ENCODE measurements at places on chromosomes 12 and 14.

DNA sequence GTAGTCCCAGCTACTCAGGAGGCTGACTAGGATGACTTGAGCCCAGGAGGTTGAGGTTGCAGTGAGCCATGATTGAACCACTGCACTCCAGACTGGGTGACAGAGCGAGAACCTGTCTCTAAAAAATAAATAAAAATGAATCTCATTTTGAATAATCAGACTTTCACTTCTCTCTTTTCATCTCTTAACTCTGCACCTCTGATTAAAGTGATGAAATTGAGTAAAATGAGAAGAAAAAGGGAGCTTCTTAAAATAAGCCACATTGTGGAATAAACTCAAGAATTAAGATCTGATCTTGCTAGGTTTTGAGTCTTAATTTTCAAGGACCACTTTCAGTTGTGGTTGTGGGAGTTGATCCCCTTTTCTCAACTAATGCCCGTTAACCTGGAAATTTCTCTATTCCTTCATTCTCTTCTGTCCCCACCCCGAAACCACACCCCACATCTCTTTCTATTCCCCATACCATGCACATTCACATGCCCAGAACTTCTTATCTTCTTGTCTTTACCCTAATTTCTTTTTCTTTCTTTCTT is 70.9 kb upstream of the ETV6 start:
- H3K27me3 ChIP-seq, result peaks cover 17% of the 10 kb centered on the region
- peaks cover 10% of the 10 kb centered on the region for H3K4me1 ChIP-seq
- no peak overlapping the region for H3K27ac ChIP-seq
- DNase-seq, result no peak

DNA sequence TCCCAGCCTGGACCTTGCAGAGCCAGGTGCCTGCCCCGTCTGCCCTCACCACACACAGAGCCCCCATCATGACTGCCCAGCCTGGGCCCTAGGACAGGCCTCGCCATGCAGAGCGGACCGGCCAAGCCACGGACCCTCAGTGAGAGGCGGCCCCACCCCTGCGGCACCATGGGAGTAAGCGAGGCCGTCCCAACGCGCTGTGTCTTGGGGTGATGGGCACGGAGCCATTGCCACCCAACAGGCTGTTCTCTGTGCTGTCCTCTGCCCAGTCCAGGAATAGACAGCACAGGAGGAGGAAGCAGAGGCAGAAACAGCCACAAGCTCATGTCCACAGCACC is 39.2 kb downstream of the GALNT9 start:
- peaks cover 52% of the 10 kb centered on the region for H3K27me3 ChIP-seq
- no peak overlapping the region for H3K27ac ChIP-seq

GRCh38 chr12:100435957-100436356 is 37.7 kb upstream of the NR1H4 start:
- no peaks in the 10 kb centered on the region for H3K36me3 ChIP-seq
- H3K27ac ChIP-seq, result no peak overlapping the region
- H3K27me3 ChIP-seq, result no peaks in the 10 kb centered on the region

GRCh38 chr14:64974563-64974962 is 2.4 kb upstream of the RAB15 start:
- H3K27me3 ChIP-seq, result no peaks in the 10 kb centered on the region
- no peak overlapping the region for H3K4me3 ChIP-seq
- peaks cover 5% of the 10 kb centered on the region for H3K4me1 ChIP-seq
- H3K27ac ChIP-seq, result no peak overlapping the region
- H3K36me3 ChIP-seq, result no peaks in the 10 kb centered on the region

- no peak overlapping the region for H3K27ac ChIP-seq
- no peak for DNase-seq
- H3K36me3 ChIP-seq, result no peaks in the 10 kb centered on the region
- H3K4me3 ChIP-seq, result no peak overlapping the region
- H3K27me3 ChIP-seq, result no peaks in the 10 kb centered on the region
Measured at GRCh38 chr12:72261885-72262284, 10.3 kb upstream of the TRHDE start.

DNA sequence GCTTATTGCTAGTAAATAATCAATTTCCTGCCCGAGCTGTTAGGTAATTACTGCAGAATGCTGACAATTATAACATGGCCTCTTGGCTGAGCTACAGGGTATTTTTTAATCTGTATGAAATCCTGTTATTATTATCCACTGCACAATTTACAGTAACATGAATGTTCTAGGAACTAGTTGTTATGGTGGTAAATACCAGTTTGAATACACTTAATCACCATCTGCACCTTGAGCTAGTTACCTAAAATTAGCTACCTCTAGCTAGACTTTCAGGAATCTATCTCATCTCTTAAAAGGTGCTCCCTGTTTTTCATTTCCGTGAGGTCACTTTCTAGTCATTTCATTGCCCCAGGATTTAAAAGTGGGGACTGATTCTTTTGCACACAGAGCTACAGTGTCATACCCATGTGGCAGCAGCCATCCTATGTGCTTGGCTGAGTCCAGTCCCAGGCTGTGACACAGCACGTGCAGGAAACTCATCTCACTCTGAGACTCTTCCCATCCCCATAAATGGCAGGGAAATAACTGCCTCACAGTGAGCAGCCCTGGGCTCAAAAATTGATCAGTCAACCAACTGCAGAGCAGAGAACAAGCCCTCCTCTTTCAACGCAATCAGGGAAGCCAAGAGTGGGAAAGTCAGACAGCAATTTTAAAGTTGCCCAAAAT is 37.6 kb downstream of the DCP1B start:
- H3K4me3 ChIP-seq, result no peak overlapping the region
- no peaks in the 10 kb centered on the region for H3K27me3 ChIP-seq
- H3K27ac ChIP-seq, result no peak overlapping the region
- peaks cover 5% of the 10 kb centered on the region for H3K36me3 ChIP-seq
- H3K4me1 ChIP-seq, result peaks cover 10% of the 10 kb centered on the region
